ENCODE measurements at places on chromosomes 7 and 10. TPM values are rescaled to one million over a fixed set of nuclear protein-coding genes. Genes with fewer than 3 reads are reported as not detected.

Gene TMEM236
- not detected for total RNA-seq

Gene SRPK2
- 79.0 TPM for total RNA-seq

Gene LRRD1
- total RNA-seq = not detected

Gene ANXA8L1
- total RNA-seq = not detected

Gene HOXA1
- total RNA-seq = not detected

Gene C10orf143
- total RNA-seq = 1.3 TPM

Gene TECTB
- total RNA-seq = not detected

Gene BHLHA15
- total RNA-seq = not detected

Gene MAT1A
- total RNA-seq = not detected

Data from hair follicle dermal papilla cell (primary cell).